Stimulated activated CD4-positive, alpha-beta T cell treated with anti-CD3 and anti-CD28 coated beads, Interleukin-1b, Interleukin-23, amount 100 ng/mL, for 1 hour (primary cell): ENCODE measurements at places on chromosomes 12 and 14.

DNA sequence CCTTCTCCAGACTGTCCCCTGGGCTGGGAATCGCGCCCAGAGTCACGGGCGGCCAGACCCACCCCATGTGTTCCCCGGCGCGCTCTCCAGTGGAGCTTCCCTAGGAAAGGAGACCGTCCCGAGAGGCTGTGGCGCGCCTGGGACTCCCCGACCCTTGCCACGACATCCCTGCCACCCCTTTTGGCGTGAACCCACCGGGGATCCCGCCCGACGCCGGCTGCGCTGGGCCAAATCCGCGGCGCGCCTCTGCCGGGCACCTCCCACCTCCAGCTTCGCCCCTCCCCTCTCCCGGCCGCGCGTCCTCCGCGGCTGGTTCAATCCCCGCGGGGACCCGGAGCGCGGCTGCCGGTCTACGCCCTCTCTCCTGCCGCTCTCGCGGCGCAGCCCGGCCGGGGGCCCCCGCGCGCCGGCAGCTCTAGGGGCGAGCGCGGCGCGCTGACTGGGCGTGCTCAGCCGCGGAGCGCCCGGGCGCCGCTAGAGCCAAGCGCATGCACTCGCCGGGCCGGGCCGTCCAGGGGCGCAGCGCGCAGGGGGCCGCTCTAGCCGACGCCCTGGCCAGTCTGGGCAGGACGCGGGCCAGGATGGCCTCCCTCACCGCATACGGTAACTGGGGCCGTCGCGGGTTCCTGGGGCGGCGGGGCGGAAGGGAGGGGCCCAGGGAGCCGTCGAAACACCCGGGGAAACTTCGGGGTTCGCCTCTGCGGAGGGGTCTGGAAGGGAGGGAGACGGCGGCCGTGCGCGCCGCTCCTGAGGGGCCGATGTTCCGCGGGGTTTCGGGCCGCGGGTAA is 77.4 kb upstream of the ANO4 start:
- no peak for DNase-seq

DNA sequence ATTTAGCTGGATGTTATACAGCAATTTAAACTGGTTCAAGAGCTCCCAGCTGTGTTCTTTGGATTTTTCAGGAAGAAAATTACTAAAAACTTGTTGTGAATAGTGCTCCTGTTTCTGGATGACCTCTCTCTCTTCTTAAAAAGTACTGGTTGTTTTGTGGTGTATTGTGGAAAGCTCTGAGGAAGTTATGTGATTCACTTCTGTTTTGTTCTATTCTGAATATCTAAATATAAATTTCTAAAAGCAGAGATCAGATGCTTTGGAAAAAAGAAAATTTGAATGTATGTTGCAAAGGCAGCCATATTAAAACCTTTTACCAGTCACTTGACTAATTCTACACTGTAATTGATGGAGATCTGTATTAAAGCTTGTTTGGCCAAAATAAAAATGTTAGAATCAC is 3.4 kb upstream of the C3AR1 start:
- DNase-seq: no peak

DNA sequence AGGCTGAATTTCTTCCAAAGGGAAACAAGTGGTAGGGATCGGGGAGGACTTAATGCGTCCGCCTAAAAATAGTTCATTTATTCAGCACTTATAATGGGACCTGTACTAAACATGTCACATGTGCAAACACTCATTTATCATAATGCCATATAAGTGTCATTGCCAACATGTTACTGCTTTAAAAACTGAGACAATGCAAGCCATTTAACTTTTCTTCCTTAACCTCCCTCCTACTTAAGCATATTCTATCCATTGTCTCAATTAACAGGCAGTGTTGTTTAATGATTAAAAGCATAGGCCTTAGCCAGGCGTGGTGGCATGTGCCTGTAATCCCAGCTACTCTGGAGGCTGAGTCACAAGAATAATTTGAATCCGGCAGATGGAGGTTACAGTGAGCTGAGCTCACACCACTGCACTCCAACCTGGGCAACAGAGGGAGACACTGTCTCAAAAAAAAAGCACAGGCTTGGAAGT is 13.5 kb upstream of the SCFD1 start:
- DNase-seq: no peak

GRCh38 chr12:26658991-26659390 is 174.0 kb downstream of the ITPR2 start:
- DNase-seq: no peak

GRCh38 chr12:131000000-131000486 is 46.3 kb downstream of the ADGRD1 start:
- no peak for DNase-seq

GRCh38 chr12:3896801-3897351 is 23.7 kb upstream of the PARP11 start:
- no peak for DNase-seq

DNA sequence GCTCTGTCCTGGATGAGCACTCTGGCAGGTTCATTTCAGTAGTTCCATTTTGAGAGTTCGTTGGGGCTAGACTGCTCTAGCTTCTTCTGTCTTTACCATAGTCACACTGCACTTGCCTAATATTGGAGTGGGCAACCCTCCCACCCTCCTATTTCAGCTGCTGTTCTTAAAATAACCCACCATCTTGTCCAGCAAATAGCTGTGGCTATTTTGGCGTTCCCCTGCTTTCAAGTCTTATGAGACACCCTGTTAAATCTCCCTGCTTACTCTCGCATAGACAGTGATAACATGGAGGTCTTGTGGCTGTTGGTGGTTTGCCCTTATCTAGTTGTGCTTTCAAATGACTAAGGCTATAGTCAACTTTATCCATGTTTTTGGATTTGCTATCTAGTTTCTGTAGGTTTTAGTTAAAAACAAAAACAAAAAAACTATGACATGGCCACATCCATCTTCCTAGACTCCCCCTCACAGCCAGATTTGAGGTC is 65.5 kb downstream of the LRP6 start:
- DNase-seq: no peak

DNA sequence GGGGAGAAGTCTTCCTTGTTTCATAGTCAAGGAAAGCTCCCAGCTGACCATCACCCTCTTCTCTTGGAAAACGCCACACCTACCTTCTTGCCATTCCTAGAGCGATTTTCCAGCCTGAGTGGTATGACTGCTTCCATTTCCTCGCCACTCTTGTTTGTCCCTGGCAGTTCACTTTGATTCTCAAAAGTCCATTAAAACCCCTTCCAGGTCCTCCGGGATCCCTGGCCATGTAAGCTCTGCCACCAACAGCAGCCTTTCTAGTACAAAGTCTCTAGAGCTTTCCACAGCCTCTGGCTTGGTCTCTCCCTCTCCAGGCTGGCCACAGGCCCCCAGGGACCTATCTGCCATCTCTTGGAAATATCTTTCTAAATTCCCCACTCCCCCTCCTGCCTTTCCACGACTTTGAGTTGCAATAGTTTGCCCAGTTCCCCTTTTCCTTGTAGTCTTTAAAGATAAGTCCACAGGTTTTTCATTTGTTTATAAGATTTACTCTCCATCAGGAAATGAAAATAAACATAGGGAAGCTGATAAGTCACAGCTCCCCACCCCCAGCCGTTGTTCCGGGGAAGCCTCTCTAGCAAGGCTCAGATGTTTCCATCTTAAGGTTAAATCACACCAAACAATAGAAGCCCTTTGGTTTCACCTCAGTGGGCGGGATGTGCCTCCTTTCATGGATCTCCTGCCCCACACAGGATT is 42.9 kb upstream of the SINHCAF start:
- no peak for DNase-seq

- DNase-seq: no peak
These were observed 7.0 kb downstream of the MLF2 start for GRCh38 chr12:6745741-6746525.

GRCh38 chr12:50508414-50508813 is 3.6 kb downstream of the DIP2B start:
- DNase-seq: no peak

DNA sequence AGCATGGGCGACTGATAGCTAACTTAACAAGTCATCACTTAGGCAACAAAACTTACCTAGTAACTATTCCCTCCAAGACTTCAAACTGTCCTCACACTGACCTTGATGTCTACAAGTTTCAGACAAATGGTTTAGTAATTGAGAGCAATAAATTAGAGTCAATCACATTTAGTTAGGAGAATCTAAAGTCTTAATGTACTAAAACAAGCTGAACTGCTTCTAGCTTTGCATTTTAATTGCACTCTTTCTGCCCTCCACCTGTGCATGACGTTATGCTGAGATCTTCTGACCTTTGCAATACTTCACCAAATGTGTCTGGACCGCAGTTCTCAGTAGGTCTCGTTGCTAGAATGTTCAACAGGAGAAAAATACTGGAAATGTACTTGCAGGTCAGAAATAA is 158.0 kb downstream of the PIK3C2G start:
- no peak for DNase-seq

DNA sequence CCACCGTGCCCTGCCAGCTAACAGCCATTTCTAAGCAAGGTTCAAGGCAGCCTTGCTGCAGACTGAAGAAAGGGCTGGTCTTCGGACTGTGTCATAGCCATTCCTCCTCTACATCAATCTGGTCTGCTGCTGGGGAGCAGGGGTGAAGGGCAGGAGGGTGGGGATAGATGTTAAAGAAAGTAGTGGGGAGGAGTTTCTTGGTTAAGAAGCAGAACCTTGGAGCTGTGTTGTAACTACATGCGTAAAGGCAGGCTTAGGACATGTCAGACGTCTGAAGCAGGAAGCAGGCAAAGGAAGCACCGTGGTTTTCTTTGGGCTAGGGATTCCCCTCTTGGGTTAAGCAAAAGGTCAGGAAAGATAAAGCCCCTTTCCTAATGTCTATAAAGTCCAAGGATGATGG is 18.1 kb upstream of the NEK9 start:
- DNase-seq: no peak

DNA sequence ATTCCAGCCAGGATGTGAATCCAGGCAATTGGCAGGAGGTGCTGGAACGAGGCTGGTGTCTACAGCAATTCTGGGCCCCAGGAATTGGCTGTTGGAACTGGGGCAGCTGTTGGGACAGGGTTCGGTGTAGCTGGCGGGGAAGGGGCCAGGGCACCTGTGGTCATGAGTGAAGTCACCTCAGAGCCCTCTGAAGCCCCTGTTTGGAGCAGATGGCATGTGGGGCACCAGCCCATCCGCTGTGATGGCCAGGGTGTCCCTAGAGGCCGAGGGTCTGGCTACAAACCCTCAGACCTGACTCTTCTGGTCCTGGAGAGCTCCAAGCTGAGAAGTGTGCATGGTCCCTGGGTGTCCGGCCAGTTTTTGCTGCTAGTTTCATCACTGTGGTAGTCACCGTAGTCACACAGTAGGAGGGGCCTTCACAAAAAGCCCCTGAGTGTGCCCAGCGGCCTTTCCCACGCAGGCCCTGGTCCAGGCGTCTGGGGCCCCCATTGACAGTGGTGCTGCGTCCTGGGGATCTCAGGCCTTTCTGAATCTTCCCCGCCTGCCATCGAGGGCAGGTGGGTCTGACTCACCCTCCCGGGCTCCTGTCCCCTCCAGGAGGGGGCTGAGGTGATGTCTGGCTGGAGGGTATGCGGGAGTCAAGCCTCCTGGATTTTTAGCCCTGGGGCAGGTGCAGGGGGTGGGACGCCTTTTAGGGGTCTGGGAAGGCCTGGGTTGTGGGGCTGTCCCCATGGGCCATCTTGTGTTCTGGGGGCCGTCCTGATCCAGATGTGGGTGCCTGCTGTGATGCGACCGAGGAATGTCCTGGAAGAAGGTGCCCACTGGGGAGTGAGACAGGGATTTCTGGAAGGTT is 368.0 kb downstream of the TMEM121 start:
- no peak for DNase-seq

DNA sequence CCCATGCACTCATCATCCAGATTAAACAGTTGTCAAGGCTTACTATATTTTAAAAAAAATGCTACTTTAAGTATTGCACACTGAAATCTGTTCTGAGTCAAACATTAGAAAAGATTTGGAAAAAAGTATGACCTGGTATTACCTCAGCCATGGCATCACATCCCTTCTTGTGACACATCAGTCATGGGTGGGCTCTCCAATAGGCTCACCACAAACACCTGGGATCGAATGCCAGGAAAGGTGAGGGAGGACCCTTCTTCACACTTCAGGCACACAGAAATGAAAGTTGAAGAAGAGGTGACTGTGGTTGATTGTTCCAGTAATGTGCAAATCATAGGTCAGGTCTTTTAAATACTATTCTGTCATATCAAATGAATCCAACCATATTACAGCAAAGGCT is 36.6 kb upstream of the GZMB start:
- DNase-seq: no peak

DNA sequence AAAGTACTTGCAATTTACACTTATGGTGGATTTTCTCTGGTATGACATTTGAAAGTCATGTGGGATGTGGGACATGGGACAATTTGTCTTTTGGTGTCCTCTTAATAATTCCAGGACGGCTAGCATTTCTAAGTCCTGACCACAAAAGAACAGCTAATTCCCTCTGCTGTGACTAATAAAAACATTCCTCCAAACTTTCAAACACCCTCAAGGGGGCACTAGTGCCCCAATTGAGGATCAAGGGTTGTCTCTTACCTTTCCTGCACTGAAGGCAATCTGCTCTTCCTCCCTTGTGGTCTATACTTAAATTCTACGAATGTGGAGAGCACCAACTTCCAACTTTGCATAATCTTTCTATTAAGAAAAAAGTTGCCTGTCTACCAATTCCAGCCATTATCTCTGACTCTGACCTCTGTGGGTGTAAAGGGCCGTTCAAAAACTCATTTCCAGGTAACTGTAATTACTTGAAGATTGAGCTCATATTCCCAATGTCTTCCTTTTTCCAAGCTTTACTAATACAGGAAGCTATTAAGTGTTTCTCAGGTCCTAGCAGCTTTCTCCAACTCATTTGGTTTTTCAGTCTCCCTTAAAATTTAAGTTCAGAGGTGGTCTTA is 210.2 kb downstream of the PTPRO start:
- peak; percentile 24 for DNase-seq

- peak; percentile 67 for DNase-seq
These were observed 55.8 kb upstream of the VRK1 start for GRCh38 chr14:96741151-96741977.
